Activated CD8-positive, alpha-beta T cell treated with anti-CD3 and anti-CD28 coated beads, Interleukin-2, amount 10 ng/mL, durations not matched to agents 7 days and 5 days (primary cell): ENCODE measurements at places on chromosomes 5 and 9.
A peak's percentile ranks its signal among the peaks of the same experiment; 100 is the strongest.

- peak; percentile 54 for DNase-seq
Measured at GRCh38 chr9:137286975-137287383, 9.5 kb downstream of the TOR4A start.

- no peak for DNase-seq
Measured at GRCh38 chr9:84385386-84386040, 45.0 kb upstream of the SLC28A3 start.

- DNase-seq = peak; percentile 94
Measured at GRCh38 chr9:114681594-114682332, at the start of gene TEX48. TEX48 (minus strand) TSS chr9:114682192; CDS start chr9:114671723, 10,469 bp downstream.

DNA sequence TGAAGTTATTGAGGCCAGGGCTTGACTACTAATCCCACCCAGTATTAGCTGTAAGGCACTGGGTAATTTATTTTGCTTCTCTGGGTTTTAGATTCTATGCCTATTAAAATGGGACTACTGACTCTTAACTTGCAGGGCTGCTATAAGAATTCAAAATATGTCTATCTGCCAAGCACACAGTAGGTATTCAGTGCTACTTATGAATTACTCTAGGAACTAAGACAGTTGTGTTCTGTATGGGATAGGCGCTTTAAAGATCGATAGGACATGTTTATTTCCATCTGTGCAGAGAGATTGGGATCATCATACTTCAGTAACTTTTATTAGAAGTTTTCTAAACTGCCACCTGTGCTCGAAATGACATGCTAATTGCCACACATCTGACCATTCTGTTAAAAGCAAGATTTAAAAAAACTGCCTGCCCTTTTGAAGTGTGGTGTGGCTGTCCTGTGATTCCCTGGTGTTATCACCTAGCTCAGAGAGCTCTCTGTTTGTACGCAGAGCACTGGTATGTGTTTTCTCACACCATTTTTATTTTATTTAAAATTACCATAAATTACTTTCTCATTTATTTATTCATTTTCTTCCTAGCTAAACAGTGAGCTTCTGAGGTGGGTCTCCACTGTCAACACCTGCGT, 58.7 kb downstream of the FYB1 start:
- DNase-seq = no peak

- no peak for DNase-seq
Measured at GRCh38 chr9:91750343-91750742, 199.7 kb downstream of the ROR2 start.

DNA sequence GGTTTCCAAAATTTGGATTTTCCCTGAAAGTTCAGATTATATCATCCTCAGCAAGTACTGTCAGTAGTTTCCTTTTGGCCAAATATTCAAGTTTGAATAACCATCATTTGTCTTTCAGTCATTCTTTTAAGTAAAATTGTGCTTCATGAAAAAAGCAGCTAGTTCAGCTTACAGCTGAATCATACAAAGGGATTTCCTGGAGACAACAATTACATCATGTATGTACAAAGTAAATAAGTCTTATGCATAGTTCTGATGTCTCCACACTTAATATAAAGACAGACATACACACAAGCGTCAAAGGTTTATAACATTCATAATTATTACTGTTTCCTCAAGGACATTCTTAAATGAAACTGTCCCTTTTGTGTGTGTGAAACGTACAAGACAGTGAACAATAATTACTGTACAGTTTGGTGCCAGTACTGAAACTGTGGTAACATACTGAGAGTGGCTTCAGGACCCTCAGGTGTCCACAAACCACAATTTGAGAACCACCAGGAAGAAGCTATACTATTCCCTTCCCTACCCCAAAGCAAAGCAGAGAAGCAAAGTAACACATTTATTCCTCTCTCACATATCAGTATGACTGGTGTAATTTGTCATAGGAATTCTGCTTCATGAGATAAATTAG, 746.6 kb downstream of the TAF11L14 start:
- no peak for DNase-seq

DNA sequence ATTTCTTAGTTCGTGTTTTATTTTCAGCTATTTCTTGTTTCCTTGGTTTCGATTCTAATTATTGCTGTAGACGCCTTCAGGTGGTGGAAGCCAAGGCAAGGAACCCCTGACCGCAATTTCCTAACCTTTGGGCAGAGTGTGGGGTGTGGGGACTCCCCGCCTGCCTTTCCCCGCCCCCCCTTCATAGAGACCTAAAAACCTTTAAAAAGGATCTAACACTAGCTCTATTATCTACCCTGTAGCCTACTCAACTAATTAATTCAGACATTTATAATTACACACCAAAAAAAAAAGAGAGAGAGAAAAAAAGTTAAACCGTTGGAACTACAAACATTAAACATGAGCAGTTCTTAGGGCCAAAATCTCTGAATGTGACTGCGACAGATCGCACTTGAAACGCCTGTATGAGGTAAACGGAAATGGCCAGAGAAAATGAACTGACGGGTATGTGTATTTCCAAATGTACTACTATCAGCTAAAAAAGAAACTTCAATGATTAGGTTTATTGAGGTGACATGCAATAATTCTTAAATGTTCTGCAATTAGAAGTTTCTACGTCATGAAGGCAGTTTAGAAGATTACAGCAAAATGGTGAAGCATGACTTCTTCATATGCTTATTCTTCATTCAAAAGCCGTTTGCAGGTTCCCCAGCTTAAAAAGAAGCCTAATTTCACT, 19.0 kb upstream of the FER start:
- DNase-seq = peak; percentile 56

- no peak for DNase-seq
Measured at GRCh38 chr9:108041551-108041950, 552.0 kb upstream of the KLF4 start.

DNA sequence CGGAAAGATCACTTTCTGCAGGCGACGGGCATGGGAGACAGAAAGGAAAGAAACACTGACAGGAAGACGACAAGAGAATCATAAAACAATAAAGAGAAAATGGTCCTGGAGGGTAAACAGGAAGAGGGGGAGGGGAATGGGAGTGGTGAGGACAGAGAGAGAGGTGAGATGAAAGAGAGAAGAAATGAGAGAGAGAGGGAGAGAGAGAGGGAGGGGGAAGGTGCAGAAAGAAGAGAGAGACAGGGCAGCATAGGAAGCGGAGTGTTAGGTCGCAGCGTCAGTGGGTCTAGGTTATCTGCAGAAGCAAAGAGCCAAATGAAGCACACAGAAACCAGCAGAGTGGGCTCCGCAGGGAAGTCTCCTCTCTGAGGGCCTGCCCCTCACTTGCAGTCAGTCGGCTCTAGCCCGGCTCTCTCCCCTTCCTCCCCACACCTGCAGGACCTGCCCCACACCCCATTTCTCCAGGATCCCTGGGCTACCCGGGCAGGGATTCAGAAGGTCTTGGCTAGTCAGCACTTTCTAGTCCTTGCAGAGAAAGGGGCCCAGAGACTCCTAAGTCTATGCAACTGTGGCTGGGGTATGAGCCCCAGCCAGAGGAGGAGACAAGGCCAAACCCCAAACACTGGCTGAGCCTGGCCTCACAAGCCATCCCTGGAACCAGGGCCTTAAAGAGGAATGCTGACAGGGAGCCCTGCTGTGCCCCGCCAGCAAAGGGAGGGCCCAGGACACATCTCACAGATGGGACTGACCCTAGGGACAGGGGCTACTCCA, 29.7 kb upstream of the MEIKIN start:
- peak; percentile 55 for DNase-seq

DNA sequence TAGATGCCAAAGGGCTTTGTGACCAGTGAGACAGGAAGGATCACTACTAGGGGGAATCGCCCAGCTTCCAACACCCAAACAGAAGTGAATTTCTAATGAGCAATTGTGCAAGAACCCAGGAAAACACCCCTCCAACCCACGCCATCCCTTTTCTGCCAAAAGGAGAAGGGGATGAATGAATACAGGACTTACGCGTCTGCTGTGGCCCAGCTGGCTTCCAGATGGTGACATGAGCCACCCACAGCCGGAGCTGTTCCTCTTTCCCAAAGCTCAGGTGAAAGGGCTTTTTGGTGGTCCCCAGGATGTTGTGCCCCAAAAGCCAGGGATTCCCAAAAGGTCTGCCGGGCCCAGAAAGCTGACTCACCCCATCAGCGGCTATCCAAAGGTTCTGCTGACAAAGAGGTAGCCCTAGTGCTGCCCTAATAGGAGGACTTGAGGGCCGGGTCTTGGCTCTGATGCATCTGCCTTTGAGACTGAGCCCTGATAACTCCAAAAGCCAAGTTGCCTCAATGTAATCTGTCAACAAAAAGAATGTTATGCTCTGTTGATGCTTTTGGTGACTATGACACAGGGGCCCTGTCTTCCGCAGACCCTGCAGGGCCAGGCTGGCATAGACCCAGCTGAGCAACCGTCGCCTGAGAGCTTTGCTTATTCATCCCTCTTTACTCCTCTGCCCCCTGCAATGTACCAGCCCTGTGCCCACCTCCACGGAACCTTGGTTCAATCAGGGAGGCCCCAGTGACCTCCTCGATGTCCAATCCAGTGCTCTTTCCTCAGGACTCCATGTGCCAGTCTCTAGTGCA, 14.5 kb downstream of the GSN start:
- no peak for DNase-seq

- no peak for DNase-seq
Measured at GRCh38 chr5:72871366-72872024, 55.0 kb downstream of the TNPO1 start.

GRCh38 chr9:130998597-130999244, 10.3 kb upstream of the LAMC3 start:
- no peak for DNase-seq

- DNase-seq = no peak
Measured at GRCh38 chr5:72308853-72309191, 11.2 kb downstream of the MRPS27 start.

- DNase-seq = no peak
Measured at GRCh38 chr9:69905851-69906250, 85.2 kb downstream of the CFAP95 start.

DNA sequence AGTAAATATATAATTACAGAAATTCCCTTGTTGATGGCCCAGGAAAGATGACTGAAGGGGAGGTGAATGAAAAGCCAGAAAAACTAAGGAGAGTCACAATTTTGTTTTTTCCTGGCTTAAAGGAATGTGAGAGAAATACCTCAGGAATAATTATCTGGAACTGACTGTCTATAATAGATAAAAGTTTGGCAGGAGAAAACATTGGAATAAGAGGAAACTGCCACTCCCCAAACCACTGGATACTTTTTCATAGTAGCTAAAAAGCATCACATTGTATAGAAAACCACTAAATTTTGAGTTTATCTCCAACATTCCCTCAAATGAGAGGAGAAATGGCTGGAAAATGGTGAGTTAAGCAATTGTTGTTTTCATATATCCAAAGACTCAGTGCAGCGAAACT, 326.0 kb downstream of the NPR3 start:
- no peak for DNase-seq

GRCh38 chr9:87529671-87530070, 32.0 kb downstream of the DAPK1 start:
- no peak for DNase-seq

GRCh38 chr5:127840198-127840524, 137.0 kb downstream of the CCDC192 start:
- no peak for DNase-seq
